ENCODE measurements at places on chromosomes 7 and 10.

DNA sequence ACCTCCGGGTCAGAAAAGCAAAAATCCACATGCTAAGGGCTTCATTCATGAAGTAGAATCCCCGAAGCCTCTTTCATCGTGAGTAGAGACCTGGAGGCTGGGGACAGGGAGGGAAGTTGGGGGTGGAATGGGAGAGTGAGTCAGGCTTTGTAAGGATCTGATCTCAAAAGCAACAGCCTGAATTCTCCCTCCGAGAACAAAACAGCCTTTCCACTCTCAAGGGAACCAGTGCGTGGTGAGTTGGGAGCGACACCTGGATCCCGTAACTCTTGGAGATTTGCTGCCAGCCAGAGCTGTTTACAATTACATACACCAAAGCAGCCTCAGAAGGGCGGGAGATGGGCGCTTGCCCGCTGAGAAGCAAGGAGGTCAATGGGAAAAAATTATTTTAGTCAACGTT lies 10.8 kb downstream of the AFAP1L2 start:
- no peak for DNase-seq

- no peak for DNase-seq
Measured at GRCh38 chr7:66083677-66084076, 8.1 kb downstream of the ASL start.

DNA sequence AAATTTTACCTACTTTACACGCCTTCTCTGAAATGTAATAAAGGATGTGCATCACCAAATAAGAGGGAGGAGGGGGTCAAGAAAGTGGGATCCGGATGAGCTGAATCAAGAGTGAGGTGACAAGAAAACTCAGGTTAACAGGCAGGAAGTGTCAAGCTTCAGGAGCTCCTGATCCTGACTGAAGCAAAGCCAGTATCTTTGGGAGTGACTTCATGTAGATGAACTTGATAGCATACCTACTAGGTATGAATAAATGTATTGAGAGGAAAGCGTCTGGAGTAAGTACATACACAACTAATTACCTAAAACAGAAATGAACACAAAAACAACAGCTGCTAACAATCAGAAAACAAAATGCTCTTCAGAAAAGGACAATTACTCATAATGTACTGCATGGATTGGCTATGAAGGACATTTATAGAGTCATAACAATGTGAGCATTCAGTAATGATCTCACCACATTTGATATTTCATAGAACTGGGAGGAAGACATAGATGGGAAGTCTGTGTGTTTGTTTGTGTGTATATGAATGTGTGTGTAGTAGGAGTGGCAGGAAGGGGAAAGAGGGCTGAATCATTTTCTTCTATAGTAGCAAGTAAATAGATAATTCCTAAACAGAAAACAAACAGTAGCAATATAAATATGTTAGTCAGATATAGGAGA lies 29.4 kb downstream of the PRKG1 start:
- no peak for DNase-seq

- DNase-seq: no peak
Measured at GRCh38 chr7:135075716-135076115, 72.2 kb upstream of the TMEM140 start.

GRCh38 chr7:28999895-29000716 lies 42.0 kb upstream of the TRIL start:
- no peak for DNase-seq

DNA sequence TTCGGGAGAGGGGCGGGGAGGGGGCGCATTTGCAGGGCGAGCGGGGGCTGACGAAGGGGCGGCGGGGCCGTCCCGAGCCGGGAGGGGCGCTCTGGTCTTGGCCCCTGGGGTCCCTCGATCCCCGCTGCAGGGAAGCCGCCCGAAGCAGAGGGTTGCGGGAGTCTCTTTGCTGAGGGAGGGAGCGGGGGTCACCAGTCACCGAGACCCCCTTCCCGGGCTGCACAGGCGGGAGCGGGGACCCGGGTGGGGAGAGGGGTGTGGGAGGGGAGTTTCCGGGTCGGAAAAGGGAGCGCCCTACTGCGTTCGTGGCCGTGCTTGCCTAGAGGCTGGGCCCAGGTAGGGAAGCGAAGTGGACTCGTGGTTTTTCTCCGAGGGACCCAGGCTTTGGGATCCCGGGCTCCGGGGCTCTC lies 422 bp downstream of the AP1S1 start:
- no peak for DNase-seq

Measured in stimulated activated CD4-positive, alpha-beta T cell treated with anti-CD3 and anti-CD28 coated beads, Interleukin-4, amount 100 ng/mL, for 48 hours (primary cell).